CD4-positive, alpha-beta T cell treated with Interleukin-15 for 4 hours (primary cell): ENCODE measurements at places on chromosomes 3 and 15.

- DNase-seq = no peak
These were observed 252.4 kb upstream of the HES1 start for GRCh38 chr3:193883551-193883950.

DNA sequence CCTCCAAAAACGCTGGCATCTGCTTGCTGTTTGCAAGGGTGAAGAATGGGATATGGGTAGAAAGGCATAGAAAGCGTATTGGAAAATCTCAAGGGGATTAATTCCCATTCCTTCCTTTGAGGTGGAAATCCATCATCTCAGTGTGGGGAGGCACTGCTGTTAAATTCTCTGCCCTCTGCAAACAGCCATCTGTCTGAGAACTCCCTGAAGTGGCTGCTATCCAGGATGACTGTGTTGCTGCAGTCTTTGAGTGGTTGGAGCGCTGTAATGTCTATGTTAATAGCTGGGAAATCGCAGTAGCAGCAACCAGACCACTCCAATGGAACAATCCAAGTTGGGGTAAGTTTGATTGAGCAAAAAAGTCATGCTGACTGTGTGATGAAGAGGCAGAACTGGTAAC lies 625.9 kb downstream of the NLGN1 start:
- DNase-seq = no peak

DNA sequence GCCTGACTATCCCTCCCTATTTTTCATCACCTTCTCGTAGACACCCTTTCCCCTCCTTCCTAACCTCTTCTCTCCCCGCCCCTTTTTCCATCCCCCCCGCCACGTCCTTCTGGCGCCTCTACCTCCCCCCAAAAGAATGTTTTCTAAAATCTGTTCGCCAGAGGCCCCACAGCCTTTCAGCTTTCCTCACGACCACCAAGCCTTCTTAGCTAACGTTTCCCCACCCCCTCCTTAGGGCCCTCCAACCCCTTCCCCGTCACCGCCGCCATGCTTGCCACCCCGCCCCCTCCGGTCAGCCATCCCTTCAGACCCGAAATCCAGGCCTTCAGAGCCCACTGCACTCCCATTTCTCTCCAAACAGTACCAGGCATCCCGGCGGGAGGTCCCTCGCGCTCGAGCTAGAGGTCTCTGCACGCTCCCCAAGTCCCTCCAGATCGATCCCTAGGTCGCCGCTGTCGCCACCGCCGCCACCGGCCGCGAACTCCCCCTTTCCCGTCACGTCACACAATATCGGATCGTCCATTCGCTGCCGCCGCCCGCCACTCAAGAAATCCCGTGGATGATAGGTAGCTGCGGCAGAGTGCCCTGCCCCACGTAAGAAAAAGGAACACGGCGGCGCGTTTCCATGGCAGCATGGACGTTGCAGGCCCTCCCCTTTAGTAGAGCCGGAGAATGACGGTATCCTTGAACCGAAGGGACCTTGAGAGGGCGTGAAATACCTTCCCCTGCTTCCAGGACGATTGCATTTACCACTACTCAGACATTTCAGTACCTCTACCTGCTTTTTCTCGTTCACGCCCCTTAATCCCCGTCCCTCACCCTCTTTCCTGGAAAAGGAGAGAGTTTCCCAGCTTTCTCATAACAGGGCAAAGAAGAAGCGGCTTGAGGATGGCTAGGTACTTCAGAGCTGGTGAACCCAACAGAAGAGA lies at the start of gene TP53BP1:
TSS of gene TP53BP1 (minus strand) at position 484 of the 929 bp plus-strand sequence. CDS start at position 371, 113 bp downstream.
- DNase-seq = peak; percentile 94

GRCh38 chr15:87703327-87704111 lies 553.0 kb downstream of the NTRK3 start:
- DNase-seq = no peak

- DNase-seq = no peak
These were observed 813.4 kb upstream of the EPHA6 start for GRCh38 chr3:96000966-96001365.

DNA sequence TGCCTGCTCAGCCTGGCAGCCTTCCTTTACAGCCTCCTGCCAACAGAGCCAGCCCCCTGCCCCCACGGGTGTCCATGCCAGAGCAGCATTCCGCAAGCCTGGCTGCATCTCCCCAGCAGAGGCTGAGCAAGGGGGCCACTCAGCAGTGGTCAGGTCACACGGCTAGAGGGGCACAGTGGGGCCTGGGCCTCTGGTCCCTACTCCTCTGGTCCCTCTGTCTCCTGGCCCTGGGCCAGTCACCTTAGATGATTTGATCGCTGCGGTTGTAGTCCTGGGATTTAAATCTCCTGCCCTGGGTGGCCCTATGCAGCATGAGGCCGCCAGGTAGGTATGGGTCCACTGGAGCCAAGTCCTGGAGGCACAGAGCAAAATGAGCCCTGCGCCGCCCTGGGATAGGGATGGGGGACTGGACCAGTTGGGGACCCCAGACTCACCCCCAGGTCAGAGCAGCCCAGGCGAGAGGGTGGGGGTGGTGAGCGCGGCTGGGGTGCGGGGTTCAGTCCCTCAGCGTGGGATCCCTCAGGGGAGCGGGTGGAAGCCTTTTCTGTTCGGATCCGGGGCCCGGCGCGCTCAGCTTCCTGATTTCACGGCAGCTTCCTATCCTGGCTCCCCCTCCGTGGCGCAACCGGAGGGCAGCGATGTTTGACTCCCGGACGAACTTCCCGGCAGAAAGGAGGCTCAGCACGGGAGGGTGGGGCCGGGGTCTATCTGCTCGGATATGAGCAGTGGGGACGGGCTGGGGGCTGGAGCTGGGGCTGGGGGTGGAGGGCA lies at the start of gene ZBTB47:
TSS of gene ZBTB47 (plus strand) at position 138 of the 771 bp plus-strand sequence. CDS start 4,659 bp downstream, outside the sequence.
- DNase-seq = no peak

DNA sequence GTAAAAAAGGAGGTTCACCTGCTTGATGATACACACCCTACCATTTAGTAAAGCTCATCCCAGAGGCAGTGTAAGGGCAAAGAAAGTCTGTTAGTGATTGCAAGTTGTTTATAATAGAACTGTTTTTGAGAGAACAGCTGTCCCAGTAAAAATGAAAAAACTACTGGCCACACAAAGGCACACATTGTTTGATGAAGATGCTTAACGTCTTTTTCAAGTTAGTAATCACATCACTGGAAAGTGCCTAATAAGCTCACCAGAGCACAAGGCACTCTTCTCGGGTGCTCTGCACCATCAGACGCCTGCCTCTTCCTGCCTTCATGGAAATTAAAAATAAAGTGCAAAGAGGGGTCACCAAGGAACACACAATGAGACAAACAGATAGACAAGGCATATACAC lies 186.9 kb downstream of the PDZRN3 start:
- no peak for DNase-seq

DNA sequence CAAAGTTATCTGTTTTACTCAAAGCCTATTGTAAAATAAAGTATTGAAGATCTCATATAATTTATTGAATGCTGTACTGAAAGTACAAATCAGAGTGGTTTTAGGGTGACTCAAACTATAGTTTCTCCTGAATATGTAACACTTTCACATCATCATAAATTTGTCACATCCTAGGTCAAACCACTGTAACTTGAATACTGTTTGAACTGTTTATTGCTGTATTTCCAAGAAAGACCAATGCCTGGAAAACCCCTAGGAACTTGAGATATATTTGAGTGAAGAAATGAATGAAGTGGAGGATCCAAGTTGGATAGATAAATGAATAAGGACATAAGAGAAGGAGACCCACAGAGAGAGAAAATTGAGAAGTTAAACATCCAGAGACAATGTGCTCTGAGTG lies 348.2 kb downstream of the GRM7 start:
- no peak for DNase-seq

GRCh38 chr15:52495125-52495524 lies 33.6 kb downstream of the MYO5A start:
- no peak for DNase-seq

GRCh38 chr15:81829918-81830317 lies 215.9 kb downstream of the MEX3B start:
- no peak for DNase-seq

DNA sequence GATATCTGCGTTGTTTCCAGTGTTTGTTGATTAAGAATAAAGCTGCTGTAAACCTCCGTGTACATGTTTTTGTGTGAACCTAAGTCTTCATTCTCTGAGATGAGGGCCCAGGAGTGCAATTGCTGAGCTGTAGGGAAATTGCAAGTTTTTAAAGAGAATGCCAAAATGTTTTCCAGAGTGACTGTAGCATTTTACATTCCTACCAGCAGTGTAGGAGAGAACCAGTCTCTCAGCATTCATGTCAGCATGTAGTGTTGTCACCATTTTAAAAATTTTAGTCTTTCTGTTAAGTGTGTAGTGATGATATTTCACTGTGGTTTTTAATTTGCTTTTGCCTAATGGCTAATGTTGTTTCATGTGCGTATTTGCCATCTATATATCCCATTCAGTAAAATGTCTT lies 3.4 kb upstream of the MGLL start:
- DNase-seq = no peak

DNA sequence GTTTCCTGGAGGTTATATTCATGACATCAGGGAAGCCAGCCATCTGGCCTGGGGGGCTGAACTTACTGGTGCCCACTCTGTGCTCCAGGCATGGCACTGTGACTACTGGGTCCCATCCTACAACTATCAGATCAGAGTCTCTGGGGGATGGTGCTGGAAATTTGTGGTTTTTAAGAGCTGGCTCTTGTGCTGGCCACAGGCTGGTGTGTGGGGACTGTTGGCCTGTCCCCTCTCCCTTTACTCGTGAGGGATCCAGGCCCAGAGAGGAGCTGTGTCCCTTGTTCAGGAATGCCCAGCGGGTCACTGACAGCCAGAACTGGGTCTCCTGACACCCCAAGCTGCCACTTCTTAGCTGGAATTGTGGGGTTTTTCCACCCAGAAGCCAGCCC lies 44.5 kb upstream of the SEC22A start:
- DNase-seq = no peak

GRCh38 chr15:96337365-96338023 lies 7.0 kb downstream of the NR2F2 start:
- no peak for DNase-seq

GRCh38 chr3:168100777-168101492 lies 5.2 kb upstream of the GOLIM4 start:
- no peak for DNase-seq

GRCh38 chr3:167700046-167700445 lies 34.6 kb downstream of the PDCD10 start:
- no peak for DNase-seq
